ENCODE measurements at places on chromosomes 6 and 20.

DNA sequence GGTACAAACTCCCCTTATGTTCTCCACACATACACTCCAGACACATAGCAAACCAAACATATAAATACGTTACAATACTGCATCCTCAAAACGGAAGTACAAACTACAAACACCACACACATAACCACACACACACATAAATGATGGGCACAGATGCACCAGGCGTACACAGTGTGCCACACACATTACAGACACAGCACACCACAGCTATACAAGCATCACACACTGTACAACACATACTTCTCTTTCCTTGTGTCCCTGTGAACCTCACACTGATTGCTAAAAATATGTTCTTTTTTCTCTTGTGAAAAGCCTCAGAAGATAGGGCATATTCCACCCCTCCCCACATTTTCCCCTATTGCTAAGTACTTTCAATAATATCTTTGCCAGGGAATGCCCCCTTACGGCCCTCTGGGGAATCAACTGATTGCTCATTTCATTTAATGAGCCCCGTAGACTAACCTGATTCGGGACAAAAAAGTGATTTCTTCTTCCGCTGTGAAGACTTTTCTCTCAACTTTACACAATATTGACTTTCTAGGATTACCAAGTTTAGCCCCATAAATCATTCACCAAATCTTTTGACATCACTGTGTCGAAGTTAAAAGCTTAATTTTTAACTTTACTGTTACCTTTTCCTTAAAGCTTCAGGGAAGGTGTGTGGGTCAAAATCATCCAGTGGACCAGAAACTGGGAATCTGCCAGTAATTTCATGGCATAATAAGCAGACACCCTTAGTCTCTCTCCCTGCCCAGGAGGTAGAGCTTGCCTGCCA lies at the start of gene SLC17A1:
SLC17A1 (minus strand) TSS at position 521 of the 775 bp plus-strand sequence. CDS start 1,495 bp downstream, outside the sequence.
- DNase-seq, result no peak

- DNase-seq, result no peak
Measured at GRCh38 chr6:105733556-105734162, 330.8 kb upstream of the PREP start.

DNA sequence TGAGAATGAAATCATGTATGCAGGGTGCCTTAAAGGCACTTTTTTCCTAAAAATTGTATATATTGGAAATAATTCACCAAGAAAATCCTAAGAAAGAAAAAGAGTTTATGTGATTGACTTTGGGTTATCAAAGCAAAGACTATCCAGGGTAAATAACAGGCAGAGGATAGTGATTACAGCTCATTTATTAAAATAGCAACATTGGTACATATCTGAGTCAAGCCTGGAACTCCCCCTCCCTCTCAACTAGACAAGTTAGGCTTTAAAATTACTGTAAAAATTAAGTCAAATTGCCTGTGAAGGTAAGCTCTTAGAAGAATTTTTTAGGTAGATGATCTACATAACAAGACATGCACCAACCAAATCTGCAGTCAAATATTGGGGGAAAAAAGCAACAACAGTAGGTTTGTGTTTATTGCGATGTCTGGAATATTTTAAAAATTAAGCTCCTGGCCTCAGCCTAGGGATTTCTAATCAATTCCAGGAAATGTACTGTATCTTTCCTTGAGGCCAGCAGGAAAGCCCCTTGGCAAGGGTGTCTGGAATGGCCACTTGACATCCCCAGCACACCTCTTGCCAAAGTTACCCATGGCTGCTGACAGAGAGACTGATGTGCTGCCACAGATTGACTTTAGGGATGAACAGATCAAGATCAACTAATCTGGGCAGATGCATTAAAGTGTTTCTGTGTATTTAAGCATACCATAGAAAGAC lies 31.2 kb upstream of the HBS1L start:
- no peak for DNase-seq

DNA sequence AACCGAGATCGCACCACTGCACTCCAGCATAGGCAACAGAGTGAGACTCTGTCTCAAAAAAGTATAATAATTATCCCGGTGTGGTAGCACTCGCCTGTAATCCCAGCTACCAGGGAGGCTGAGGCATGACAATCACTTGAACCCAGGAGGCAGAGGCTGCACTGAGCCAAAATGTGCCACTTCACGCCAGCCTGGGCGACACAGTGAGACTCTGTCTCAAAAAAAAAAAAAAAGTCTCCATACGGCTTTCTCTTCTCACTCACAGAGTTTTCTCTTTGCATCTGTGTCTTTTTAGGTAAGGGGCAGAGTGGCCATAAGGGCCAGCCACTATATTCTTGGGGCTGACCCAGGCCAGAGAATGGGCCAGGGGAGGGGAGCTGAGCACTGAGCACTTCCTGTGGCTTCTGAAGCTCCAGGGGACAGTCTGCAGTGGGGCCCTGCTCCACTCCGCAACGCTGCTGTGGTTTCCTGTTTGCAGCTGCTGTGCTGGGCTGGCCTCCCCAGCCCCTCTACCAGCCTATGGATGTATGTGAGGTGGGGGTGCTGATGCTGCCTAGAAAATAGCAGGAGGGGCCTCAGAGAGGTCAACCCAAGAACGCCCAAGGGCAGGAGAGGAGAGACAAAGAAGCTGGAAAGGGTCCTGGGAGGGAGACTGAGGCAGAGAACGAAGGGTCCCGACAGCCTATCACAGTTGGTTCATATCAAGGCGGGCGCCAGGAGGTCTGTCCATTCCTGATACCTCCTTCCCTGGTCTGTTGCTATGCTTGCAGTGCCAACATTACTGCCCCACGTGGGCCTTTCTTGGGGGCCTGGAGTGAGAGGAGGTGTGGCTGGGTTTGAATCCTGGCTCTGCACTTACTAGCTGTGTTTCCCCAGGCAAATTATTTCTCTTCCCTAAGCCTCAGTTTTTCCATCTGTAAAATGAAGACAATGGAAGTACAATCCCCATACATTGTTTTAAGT lies 16.0 kb downstream of the SLA2 start:
- DNase-seq, result peak; percentile 67

- DNase-seq, result no peak
Measured at GRCh38 chr20:44836601-44837120, 26.3 kb upstream of the RIMS4 start.

- DNase-seq, result no peak
Measured at GRCh38 chr6:157181649-157182048, 141.7 kb downstream of the TMEM242 start.

GRCh38 chr6:35052694-35053565 lies 88.2 kb downstream of the TCP11 start:
- no peak for DNase-seq

GRCh38 chr20:34535301-34535840 lies 19.1 kb downstream of the DYNLRB1 start:
- no peak for DNase-seq

- no peak for DNase-seq
Measured at GRCh38 chr6:579339-579738, 77.6 kb downstream of the HUS1B start.

GRCh38 chr6:4935486-4935885 lies 68.4 kb downstream of the RPP40 start:
- DNase-seq, result peak; percentile 61

GRCh38 chr6:29734046-29735018 lies 11.1 kb downstream of the HLA-F start:
- no peak for DNase-seq

GRCh38 chr6:160039441-160039840 lies 70.6 kb downstream of the IGF2R start:
- DNase-seq, result no peak

GRCh38 chr6:153032255-153032882 lies 29.9 kb upstream of the MTRF1L start:
- no peak for DNase-seq
